ENCODE measurements at places on chromosomes 5 and 9. TPM values are rescaled to one million over a fixed set of nuclear protein-coding genes. Genes with fewer than 3 reads are reported as not detected.

GRCh38 chr9:108742191-108742590, 113.6 kb downstream of the ACTL7B start:
- DNase-seq: no peak

GRCh38 chr5:141914199-141914743, 9.4 kb upstream of the DELE1 start:
- DNase-seq: no peak

- no peak for DNase-seq
These were observed 20.6 kb downstream of the PFDN1 start for GRCh38 chr5:140282266-140282665.

DNA sequence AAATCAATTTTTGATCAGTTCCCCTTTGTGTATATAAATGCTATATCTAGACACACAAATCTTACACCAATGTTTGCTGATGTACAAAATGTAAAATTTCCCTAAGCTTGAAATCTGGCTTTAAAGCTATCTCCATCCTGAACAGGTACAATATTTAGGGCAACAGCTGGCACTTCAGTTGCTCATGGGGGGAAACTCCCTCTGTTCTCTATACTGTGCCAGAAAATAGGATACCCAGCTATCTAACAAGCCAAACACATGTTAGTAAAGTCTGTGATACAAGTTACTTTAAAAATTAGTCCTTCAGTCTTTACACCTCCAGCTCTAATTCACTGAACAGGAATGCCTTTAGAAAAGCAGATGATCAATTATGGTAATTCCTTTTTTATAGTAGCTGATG, 191.8 kb downstream of the SLF1 start:
- no peak for DNase-seq

DNA sequence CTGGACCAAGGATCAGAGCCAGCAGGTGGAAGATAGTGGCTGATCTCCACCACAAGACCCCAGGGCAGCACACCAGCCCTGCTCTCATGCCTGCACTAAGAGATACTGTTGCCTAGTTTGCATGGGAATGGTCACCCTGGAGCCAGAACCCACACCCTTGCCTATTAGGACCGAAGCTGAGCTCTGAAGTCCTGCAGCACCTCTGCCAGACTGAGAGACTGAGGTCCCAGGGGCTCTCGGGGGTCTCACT, 11.3 kb downstream of the ACSL6 start:
- no peak for DNase-seq

DNA sequence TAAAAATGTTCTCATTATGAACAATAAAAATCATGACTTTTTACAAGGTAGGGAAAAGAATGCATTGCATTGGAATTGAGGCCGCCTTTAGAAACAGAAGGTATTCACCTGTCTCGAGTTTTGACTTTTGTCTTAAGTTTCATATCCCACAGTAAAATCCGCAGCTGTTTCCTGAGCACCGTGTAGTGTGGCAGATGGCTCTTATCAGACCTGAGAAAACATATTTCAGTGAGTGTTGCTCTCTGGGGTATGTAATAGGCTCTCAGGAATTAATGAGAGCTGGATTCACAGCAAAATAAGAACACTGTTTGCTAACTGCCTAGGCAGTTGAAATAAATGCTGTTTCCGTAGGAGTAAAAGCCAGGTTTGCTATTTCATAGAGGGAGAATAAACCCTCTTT, 221.4 kb downstream of the CFAP90 start:
- DNase-seq: no peak

DNA sequence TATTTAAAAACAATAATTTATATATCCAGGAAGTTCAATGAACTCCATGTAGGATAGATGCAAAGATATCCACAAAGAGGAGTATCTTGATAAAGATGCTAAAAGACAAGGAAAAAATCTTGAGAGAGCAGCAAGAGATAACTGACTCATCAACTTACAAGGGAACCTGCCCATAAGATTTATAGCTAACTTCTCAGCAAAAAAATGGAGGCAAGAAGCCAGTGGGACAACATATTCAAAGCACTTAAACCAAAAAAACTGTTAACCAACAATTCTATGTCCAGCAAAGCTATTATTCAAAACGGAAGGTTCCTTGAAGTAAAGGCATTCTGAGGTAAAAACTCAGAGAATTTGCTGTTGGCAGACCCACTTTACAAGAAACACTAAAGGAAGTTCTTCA, 20.3 kb downstream of the RABGAP1 start:
- no peak for DNase-seq

DNA sequence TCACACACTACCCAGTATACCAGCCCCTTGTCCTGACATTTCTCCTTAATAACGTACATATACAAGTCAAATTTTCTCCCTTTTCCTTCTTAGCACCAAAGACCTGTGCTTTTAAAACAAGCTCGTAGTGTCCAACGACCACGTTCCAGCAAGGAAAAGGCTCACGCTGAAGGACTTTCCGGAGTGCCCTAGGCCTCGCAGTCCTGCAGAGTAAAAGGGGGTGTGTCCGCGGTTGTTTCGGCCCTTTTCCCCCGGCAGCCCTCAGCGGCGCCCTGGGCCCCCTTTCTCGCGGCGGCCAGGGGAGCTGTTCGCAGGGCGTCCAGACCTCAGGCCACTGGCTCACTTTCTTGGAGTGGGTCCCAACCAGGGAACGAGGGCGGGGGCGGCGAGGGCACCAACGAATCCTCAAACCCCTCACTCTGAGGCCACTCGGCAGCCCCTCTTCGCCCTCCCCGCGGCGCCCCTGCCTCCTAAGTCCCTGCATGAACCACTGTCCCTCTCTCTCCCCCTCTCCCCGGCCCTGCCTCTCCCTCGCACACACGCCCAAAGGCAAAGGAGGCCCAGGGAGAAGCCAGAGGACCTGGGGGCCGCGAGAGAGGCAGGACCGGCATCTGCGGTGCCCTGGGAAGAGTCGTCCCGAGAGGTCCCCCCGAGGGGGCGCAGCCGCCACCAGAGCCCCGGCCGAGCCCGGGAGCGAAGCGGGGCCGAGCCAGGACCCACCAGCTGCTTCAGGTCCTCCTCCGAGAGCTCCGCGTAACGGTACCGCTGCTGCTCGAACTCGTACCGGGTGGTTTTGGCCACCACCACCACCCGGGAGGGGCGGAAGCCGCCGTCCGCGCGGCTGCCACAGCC, 720 bp downstream of the NADK2 start:
- DNase-seq: peak; percentile 67

GRCh38 chr9:112532427-112532826, 45.8 kb downstream of the KIAA1958 start:
- DNase-seq: peak; percentile 41

GRCh38 chr9:10614196-10614800, 1.5 kb upstream of the PTPRD start:
- DNase-seq: no peak

DNA sequence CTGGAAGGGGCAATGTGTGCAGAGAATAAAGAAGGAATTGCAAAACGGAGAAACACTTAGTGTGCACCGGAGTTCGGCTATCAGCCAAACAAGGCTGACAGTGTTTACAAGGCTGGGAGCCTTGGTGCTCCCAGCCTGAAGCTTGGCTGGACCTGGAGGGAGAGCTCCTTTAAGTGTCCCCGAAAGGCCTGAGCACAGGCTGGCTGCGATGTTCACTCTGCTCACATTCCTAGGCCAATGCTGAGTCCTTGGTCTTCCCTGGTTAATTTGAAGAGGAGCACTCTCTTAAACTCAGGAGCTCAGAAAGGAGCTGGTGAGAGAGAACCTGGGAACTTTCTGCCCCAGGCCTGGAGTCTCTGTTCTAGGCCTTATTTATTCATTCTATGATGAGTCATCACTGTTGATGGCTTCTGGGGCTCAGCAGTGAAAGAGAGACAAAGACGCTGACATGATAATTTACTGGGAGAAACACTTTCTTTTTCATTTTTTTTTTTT, 88.6 kb upstream of the MYO10 start:
- peak; percentile 42 for DNase-seq

DNA sequence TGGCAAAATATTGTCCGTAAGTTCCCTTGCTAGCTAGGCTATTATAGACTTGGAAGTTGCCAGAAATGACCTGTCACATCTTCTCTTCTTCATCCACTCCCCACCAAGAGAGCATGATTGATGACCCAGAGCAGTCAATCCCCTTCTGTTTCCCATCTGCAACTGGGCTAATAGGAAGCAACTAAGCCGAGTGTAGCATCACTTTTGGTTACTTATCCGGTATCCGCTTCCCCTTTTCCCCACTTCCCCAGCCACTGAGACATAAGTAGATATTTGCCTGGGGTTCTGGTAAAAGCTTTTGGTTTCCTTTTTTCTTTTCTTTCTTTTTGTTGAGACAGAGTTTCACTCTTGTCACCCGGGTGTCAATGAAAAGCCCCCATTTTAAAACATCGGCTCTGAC, 29.4 kb upstream of the LIFR start:
- DNase-seq: no peak

DNA sequence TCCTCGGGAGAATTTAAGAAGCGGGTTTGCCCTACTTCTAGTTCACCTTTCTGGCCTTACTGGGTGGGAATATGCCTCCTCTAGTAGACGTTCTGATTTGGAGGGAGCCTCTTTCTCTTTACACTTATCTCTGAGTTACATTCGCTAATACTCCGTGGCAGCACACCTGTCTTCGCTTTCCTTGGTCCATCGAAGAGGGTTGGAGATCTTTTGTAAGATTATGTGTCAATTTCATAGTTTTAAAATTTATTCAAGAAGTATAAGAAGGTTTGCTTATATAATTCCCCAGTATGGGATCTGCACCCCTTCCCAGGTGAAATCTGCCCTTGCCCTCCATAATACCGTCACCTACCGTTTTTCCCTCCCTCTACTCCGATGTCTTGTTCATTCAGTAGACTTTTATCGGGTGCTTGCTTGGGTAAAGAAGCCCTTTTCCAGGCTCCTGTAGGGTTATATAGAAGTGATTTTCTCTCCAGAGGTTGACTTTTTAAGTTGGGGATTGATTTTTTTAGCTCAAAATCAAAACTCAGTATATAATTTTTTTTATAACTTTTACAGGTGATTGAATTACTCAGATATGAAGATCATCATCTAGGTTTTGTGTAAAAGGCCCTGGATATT, 1.1 kb downstream of the GPBP1 start:
- no peak for DNase-seq

DNA sequence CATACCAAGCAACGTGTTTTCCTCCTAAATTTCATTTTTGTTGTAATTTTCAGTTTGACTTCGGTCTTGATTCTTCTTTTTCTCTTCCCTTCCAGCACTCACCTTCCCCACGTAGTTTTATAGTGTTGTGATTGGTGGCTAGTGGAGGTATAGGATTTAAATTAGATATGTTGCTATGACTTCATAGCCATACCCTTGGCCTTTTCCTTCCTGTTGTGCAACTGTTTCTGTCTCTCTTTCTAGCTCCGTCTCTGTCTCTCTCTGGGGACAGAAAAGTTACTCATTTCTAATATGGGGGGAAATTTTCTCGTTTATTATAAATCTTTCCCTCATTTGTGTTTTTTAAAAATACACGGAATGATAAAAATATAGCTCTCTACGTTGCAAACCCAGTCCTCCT, 20.6 kb upstream of the C5orf24 start:
- no peak for DNase-seq

DNA sequence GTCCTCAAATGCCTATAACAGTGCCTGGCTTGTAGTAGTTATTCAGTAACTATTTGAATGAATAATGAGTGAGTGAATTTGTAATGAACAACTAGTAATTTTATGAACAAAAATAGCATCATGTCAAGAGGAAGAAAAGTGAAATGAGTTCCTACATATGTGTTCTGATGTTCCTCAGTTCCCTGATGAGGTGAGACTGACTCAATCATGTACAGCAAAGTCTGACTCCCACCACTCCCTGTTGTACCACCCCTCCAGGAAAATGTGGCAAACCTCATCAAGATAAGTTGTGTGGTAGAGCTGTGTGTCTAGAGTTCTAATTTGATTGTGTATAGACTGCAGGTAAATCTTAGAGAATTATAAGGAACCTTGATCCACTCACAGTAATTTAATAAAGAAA, 201.6 kb downstream of the GOLPH3 start:
- DNase-seq: no peak

DNA sequence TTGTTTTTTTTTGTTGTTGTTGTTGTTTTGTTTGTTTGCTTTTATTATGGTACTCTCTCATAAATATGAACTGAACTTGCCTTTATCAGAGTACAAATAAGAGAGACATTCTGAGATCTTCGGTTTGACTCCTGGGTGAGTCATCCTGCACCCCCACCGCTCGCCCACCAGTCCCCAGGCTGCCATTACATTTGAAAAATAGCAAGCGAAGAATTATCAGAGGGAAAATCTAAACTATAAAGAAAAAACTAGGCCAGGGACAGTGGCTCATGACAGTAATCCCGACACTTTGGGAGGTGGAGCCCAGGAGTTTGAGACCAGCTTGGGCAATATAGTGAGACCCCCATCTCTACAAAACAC, 122.1 kb upstream of the MAP3K1 start:
- DNase-seq: no peak

- no peak for DNase-seq
These were observed 33.0 kb upstream of the NCS1 start for GRCh38 chr9:130139251-130139650.

GRCh38 chr9:8552732-8553131, 753.2 kb upstream of the DMAC1 start:
- no peak for DNase-seq

Gene PCDHA1
- total RNA-seq: 0.06 TPM

Gene NNT
- total RNA-seq: 70.3 TPM

Gene NRG2
- total RNA-seq: not detected

Gene PCDHB4
- total RNA-seq: 1.9 TPM

Gene C9orf153
- total RNA-seq: not detected

Gene SRP19
- 80.4 TPM for total RNA-seq

Gene NAIP
- total RNA-seq: 1.2 TPM

Gene PCDHGA7
- total RNA-seq: 0.57 TPM

Gene EIF4EBP3
- total RNA-seq: 1.6 TPM

Gene ANKRD34B
- not detected for total RNA-seq

Gene NFIB
- total RNA-seq: 13.0 TPM

Gene NSG2
- not detected for total RNA-seq

Gene ZDHHC11B
- total RNA-seq: not detected

Gene LCP2
- not detected for total RNA-seq

Gene GFI1B
- total RNA-seq: 0.06 TPM

Gene PCDHA4
- 0.40 TPM for total RNA-seq

Gene DMRT1
- total RNA-seq: not detected

Gene TAF1L
- total RNA-seq: not detected
